ENCODE measurements at places on chromosomes 12 and 14.
A peak's percentile ranks its signal among the peaks of the same experiment; 100 is the strongest.

- no peak for DNase-seq
These were observed 21.1 kb upstream of the LGALS3 start for GRCh38 chr14:55107766-55108554.

GRCh38 chr14:99163446-99163845 lies 108.6 kb downstream of the BCL11B start:
- no peak for DNase-seq

DNA sequence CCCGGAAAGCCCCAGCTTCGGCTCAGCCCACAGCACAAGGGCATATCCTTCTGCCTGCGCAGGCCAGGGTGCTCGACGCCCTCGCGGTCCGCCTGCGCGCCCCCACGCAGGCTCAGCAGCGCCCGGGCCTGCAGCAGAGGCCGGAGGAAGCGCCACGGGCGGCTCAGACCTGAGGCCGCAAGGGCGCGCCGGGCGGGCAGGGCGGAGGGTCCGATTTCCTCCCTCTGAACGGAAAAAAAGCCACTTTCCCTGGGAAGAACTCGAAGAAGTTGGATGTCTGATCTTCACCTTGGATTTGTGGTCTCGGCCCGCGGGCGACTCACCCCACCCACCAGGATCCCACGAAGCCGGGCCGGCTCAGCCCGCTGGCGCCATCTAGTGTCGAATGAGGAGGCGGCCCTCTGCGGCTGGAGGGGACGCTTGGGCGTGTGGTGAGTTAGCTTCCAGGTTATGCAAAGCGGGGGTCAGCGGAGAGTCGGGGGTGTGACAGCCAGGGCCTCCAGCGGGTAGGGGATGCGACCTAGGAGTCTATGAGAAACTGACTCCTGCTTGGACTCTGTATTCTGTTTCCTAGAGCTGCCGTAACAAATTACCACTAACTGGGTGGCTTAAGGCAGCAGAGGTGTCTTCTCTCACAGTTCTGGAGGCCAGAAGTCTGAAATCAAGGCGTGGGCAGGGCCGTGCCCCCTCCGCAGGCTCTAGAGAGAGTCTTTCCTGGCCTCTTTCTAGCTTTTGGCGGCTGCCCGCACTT lies 40.0 kb upstream of the SRSF5 start:
- DNase-seq: peak; percentile 70

DNA sequence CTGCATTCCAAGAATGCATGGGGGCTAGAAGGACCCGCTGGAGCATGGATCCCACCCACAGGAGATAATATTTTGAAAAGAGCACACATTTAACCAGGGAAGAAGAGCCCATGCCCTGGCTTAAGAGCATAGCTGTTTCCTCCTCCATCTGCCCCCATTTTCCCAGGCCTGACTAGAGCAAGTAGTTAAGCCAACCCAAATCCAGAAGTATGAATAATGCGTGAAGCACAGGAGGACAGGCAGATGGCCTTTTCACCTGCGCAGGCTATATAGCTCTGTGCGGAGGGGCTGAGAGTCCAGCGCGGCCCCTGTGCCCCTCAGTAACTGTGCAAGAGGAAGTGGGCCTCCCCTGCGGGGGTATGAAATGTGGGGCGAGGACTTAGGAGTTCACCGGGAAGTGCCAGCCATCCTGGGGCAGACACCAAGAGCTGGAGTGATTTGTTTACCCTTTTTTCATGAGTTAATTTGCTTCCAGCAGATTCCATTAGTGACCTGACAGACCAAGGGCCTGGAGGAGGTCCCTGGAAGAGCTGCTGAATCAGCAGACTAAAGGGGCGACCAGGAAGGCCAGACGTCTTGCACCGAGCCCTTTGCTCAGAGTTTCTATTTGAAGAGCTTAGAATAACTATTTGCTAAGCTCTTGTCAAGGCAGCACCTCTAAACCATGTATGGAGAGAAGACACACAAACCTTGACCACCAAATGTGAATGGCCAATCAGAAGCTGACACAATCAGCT lies 37.2 kb downstream of the DPF3 start:
- DNase-seq: no peak

- DNase-seq: no peak
These were observed 200.9 kb upstream of the CAND1 start for GRCh38 chr12:67068204-67068731.

- no peak for DNase-seq
These were observed 319.0 kb upstream of the RTL1 start for GRCh38 chr14:101222362-101223070.

DNA sequence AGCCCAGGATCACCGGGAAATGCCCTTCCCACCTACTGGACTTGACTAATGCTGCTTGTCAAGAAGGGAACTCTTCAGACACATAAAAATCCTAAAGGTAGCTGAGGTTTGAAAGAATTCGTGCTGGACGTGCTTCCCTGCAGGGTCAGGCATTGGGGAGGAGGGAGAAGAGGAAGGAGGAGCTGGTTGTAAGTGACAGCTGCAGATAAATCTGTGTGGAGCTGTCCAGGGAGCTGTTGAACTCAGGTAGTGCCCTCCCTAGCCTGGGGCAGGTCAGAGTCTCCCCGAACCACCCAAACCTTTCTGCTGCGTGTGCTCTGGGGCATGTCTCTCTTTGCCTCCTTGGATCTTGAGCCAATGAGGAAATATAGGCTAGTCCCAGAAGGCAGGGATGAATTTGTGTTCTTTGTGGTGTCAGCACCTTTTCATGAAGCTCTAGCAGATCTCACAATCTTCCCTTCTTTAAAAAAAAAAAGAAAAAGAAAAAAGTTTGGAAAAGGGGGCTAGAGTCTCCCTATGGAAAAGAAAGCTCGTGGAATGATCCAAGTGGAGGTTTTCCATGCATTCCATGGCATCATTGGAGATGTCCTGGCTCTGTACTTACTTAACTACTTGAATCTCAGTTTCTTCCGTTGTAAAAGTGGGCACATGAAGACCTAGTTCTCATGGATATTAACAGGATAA lies 23.6 kb upstream of the FOS start:
- no peak for DNase-seq

- no peak for DNase-seq
These were observed 3.1 kb upstream of the RNASE9 start for GRCh38 chr14:20563971-20564370.

GRCh38 chr12:10701843-10702242 lies 21.3 kb downstream of the YBX3 start:
- no peak for DNase-seq

GRCh38 chr12:125185740-125186470 lies 120.7 kb downstream of the AACS start:
- no peak for DNase-seq

- DNase-seq: no peak
These were observed 363.1 kb downstream of the KCNH5 start for GRCh38 chr14:62682208-62682607.

Data from central memory CD8-positive, alpha-beta T cell (primary cell).